ENCODE measurements at places on chromosomes 5 and 9.
A peak's percentile ranks its signal among the peaks of the same experiment; 100 is the strongest.

DNA sequence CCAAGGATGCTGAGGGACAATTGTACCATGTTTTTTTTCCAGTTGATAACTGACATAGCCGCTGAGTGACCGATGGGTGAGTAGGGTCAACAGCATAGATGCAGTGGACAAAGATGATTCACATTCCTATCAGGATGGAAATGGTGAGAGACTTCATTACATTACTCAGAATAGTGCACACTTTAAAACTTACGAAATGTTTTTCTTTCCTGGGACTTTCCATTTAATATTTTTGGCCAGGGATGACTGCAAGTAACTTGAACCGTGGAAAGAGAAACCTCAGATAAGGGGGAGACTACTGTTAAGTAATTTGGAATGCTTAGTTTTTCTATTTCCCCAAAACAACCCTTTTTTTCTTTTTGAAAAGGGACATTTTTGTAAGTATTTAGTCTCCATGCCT, 3.0 kb upstream of the TUSC1 start:
- DNase-seq, result no peak

- no peak for DNase-seq
These were observed 108.4 kb downstream of the ENTREP1 start for GRCh38 chr9:69433392-69433791.

- no peak for DNase-seq
These were observed 39.3 kb upstream of the GABRB2 start for GRCh38 chr5:161585798-161586197.

- DNase-seq, result peak; percentile 70
These were observed 1.4 kb upstream of the HSDL2 start for GRCh38 chr9:112378328-112379176.

DNA sequence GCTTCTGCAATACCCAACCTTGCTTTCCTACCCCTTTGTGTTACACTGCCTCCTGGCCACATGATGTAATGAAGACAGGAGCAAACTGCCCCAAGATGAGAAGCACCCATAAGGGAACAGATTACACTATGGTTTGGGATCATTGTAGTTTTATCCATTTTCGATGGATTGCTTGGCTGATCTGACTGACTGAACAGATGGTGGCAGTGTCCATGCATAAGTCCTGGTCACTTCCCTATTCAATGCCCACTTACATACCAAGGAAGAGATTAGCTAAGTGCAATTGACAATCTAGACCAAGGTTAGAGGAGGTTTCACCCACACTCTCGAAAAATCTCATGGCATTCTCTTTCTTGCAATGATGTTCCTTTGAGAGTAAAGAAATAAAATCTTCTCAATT, 319.9 kb downstream of the RAB3C start:
- peak; percentile 39 for DNase-seq

DNA sequence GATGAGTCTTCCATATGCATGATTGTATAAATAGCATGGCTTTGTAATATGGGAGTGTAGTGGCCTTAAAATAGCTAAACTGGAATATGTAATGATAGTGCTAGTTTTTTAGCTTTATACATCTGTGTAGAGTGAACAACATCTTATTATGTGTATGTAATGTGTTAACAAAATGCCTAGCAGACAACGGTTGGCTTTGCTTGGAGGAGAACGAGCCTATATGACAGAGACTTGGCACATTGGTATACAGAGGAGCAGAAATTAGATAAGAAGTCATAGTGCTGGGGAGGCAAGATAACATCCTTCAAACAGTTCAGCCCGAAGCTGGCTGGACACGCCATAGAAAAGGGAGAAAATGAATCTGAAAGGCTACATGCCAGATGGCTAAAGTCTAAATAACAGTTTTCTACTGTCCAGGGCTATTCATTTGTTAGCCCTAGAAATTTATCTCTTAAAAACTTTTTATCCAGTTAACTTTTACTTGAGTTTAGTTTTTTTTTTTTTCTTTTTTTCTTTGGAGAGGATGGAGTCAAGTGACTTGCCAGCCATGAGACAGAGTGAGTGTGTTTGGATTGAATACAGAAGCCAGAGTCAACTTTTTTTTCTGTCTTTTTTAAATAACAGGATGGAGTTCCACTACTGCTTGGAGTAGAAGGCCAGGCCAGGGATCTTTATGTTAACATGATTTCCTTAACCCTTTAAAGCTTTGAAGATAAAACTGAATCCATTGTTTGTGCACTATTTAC, 214.4 kb upstream of the ACTBL2 start:
- DNase-seq, result peak; percentile 86

DNA sequence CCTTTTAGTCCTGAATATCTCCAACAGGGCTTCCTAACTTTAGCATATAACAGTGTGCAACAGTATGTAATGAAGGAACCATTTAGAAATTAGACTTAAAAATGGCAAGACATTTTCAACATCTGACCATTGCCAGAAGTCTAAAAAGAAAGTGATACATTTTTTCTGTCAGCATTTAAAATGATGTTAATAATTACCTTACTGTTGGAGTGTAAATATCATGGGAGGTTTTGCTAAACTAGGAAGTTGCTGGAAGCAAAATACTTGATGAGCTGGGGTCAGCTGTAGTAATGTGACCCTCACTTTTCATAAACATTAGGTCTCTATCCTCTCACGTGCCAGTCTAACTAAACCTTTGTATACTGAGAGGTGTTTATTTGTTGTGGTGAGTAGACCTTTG, 68.8 kb downstream of the NTRK2 start:
- DNase-seq, result no peak

DNA sequence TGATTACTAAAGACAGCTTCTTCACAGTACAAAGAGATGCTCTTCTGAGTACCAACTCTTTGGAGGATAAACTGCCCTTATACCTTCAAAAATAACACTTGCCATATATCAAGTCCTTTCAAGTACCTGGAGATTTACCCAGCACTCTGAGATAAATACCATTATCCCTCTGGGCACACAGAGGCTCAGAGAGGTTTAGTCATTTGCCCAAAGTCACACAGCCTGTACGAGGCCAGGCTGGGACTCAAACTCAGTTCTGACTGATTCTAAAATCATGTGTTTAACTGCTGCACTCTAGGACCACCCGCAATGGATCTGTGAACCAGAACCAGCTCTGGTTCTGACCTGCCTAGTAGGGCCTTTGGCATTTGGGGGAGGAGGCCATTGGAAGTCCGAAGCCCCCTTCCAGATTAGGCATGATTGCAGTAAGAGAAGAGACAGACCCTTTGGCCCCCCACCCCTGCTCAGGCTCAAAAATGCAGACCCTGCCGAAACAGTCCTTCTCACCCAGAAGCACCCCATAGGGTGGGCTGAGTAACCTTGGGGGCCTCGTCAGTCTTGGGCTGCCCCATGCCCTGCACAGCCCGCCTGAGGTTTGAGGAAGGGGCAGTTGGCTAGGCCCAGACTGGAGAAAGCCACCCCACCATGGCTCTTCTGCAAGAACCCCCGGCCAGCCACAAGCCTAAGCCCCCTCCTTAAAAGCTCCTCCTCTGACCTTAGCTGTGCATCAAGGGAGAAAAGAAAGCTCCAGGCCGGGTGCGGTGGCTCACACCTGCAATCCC, 32.8 kb upstream of the IL17B start:
- DNase-seq, result no peak

- DNase-seq, result no peak
These were observed 90.3 kb downstream of the MRPL36 start for GRCh38 chr5:1709171-1709803.

GRCh38 chr5:114185274-114185673, 176.6 kb upstream of the KCNN2 start:
- DNase-seq, result no peak

- no peak for DNase-seq
These were observed 329 bp downstream of the SYK start for GRCh38 chr9:90801973-90802322.

All from OCI-M1 (cell line).